Right lobe of liver (tissue), 6 donors: ENCODE measurements at places on chromosomes 4 and X. TPM values are rescaled to one million over a fixed set of nuclear protein-coding genes. Genes with fewer than 3 reads are reported as not detected.

DNA sequence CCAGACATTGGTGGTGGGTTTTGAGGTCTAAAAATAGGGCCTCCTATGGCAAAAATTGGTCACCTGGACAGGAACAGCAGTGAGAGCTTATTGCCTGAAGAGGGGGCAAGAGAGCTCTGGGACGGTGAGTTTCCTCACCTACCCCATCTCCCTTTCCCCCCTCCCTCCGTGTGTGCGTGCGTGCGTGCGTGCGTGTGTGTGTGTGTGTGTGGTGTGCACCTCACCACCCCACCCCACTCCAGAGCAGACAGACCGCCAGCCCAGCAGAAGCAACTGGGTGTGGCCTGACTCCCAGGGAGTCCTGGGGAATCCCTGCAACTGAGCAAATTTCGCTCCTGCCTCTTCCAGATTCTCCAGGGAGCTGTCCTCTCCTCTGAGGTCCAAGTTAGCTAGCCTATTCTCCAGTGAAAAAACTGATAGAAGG lies 44.7 kb downstream of the PRPS1 start:
- no peaks in the 10 kb centered on the region for H3K36me3 ChIP-seq
- peaks cover 4% of the 10 kb centered on the region for H3K4me1 ChIP-seq
- no peak overlapping the region for H3K4me3 ChIP-seq

DNA sequence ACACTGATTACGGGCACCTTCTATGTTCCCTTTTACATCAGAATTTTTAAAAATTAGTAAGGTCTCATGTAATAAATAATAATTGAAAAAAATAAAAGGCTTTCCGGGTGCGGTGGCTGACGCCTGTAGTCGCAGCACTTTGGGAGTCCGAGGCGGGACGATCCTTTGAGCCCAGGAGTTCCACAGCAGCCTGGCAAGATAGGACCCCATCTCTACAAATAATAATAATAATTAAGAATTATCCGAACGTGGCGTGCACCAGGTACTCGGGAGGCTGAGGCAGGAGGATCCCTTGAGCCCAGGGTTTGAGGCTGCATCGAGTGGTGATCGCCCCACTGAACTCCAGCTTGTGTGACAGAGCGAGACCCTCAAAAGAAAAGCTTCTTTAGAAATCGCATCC lies 771 bp upstream of the LAMTOR3 start:
- peak overlapping the region; percentile 80 for H3K4me3 ChIP-seq
- H3K27ac ChIP-seq: no peak overlapping the region
- H3K27me3 ChIP-seq: no peaks in the 10 kb centered on the region

DNA sequence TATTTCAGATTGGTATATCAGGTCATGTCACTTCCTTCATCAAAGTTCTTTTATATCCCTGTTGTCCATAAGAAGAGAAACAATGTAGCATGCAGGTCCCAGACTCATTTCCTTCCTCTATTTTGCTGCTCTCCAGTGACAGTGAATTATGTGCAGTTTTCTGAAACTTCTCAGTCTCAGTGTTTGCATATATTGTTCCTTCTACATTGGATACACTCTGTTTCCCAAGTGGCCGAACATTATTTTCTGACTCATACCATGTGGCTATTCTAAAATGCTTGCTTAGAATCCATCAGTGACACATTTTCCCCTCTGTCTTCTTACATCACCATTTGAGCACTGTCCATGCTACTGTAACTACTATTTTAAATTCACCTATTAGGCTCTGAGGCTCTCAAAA lies 305.7 kb downstream of the PDHA2 start:
- H3K36me3 ChIP-seq: no peaks in the 10 kb centered on the region
- no peaks in the 10 kb centered on the region for H3K27me3 ChIP-seq
- no peak overlapping the region for H3K27ac ChIP-seq
- no peaks in the 10 kb centered on the region for H3K4me1 ChIP-seq
- H3K4me3 ChIP-seq: no peak overlapping the region
- DNase-seq: no peak

GRCh38 chrX:133812402-133812801 lies 173.0 kb downstream of the GPC3 start:
- no peak overlapping the region for H3K4me3 ChIP-seq
- H3K4me1 ChIP-seq: no peaks in the 10 kb centered on the region
- DNase-seq: no peak

DNA sequence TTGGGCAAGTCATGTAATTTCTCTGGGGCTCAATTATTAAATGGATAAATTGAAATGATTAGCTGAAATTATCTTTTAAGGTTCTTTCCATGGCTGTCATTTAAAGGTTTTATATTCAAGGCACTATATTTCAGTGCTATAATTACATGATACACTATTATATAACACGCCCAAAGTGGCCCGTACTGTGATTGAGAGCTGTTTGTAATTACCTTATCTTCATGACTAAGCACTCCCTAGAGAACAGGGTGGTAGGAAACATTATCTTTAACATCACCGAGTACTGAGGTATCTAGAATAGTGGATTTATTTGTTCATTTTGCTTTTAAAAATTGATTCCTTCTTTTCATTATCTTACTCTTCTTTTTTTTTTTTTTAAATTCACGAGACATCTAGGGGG lies 79.0 kb downstream of the DIAPH2 start:
- H3K4me1 ChIP-seq: no peaks in the 10 kb centered on the region
- H3K4me3 ChIP-seq: no peak overlapping the region

DNA sequence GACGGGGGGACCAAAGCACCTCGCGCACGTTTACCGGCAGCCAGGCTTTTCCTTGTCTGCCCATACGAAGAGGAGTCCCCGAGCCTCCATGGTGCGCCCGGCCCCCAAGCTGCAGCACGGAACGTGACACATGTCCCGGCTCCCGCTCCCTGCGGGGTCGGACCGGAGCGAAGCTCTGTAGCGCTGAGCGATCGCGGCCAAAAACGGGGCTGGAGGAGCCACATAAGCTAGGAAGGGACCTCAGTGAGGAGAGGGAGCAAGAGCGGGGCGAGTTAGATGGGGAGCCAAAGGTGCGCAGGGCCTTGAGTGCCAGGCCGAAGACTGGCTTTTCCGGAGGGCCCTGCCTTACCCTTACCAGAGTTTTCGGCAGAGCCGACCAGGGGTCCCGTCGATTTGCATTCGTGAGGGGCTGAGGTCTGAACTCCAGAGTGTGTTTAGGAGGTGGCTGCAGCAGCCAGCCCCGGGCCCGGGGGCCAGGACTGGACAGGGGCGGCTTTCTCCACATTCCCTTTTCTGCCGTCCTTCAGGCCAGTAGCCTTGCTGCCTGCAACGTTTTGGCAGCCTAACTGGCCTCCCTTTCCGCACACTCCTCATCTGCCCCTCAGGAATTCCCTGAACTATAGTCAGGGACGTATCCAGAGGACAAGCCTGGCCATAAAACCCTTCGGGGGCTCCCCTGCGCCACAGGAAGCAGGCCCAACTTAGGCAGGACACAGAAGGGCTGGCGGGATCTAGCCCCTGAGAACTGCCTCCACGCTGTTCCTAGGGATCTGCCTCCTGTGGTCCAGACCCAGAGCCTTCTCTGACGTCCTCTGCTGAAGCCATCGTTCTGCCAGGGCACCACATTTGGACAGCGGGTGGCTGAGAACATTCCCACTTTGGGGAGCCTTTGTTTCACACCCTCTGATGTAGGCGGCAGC lies 689 bp downstream of the SSR4 start:
- no peaks in the 10 kb centered on the region for H3K27me3 ChIP-seq
- H3K4me3 ChIP-seq: peak overlapping the region; percentile 62
- no peaks in the 10 kb centered on the region for H3K36me3 ChIP-seq
- peak overlapping the region; percentile 56 for H3K27ac ChIP-seq
- no peak for DNase-seq
- H3K4me1 ChIP-seq: no peaks in the 10 kb centered on the region

GRCh38 chrX:22486296-22486695 lies 213.6 kb downstream of the CBLL2 start:
- no peaks in the 10 kb centered on the region for H3K36me3 ChIP-seq
- no peak overlapping the region for H3K4me3 ChIP-seq
- H3K4me1 ChIP-seq: no peaks in the 10 kb centered on the region
- H3K27me3 ChIP-seq: no peaks in the 10 kb centered on the region
- no peak overlapping the region for H3K27ac ChIP-seq

GRCh38 chrX:109936598-109936997 lies 66.3 kb upstream of the TMEM164 start:
- no peak overlapping the region for H3K27ac ChIP-seq
- H3K4me1 ChIP-seq: no peaks in the 10 kb centered on the region
- no peak for DNase-seq
- peaks cover 26% of the 10 kb centered on the region for H3K27me3 ChIP-seq
- no peaks in the 10 kb centered on the region for H3K36me3 ChIP-seq
- H3K4me3 ChIP-seq: no peak overlapping the region

- DNase-seq: no peak
- H3K4me3 ChIP-seq: no peak overlapping the region
- no peaks in the 10 kb centered on the region for H3K4me1 ChIP-seq
- H3K36me3 ChIP-seq: no peaks in the 10 kb centered on the region
Measured at GRCh38 chr4:48180234-48180633, 46.2 kb upstream of the TXK start.

GRCh38 chrX:106007815-106008214 lies 30.7 kb downstream of the SERPINA7 start:
- no peaks in the 10 kb centered on the region for H3K36me3 ChIP-seq
- H3K4me1 ChIP-seq: no peaks in the 10 kb centered on the region
- DNase-seq: no peak
- H3K27ac ChIP-seq: peak overlapping the region; percentile 72
- peak overlapping the region; percentile 34 for H3K4me3 ChIP-seq
- no peaks in the 10 kb centered on the region for H3K27me3 ChIP-seq

DNA sequence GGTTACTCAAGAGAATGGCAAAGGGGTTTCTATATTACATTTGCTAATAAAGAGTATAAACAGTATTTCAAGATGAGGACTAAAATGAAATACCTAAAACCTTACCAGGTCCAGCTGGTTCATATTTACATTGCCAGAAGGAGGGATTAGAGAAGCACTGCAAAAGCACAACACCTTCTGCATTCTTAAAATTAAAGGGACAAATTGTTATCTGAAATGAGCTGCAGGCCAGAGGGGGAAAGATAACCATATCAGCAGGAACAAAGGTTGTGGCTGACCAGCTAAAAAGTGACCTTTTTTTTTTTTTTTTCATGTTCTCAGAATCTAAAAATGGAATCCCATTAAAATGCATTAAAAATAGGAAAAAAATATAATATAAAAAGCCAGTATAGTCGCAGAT lies 39.7 kb downstream of the AFF2 start:
- no peaks in the 10 kb centered on the region for H3K36me3 ChIP-seq
- H3K4me3 ChIP-seq: no peak overlapping the region
- no peak for DNase-seq
- H3K4me1 ChIP-seq: no peaks in the 10 kb centered on the region
- H3K27ac ChIP-seq: no peak overlapping the region

- H3K4me1 ChIP-seq: no peaks in the 10 kb centered on the region
- H3K27me3 ChIP-seq: no peaks in the 10 kb centered on the region
- no peaks in the 10 kb centered on the region for H3K36me3 ChIP-seq
- H3K4me3 ChIP-seq: no peak overlapping the region
- no peak overlapping the region for H3K27ac ChIP-seq
Measured at GRCh38 chr4:111268769-111269414, 646.0 kb upstream of the PITX2 start.

DNA sequence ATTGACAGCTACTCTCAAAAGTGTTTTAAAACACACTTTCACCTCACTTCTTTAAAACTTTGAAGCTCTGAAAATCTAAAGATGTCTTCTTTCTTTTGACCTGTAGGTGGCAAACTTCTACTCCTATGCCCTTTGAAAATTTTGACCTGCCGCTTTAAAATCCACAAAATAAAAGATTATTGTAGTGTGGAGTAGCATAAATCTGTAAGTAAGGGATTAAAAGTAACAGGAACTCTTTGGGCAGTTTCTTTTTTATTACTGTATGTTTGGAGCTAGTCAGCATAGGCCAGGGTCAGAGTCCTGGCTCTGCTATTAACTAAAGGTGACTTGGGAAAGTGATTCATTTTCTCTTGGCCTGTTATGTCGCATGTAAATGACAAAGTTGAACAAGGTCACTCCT lies 25.5 kb downstream of the BBS12 start:
- H3K4me1 ChIP-seq: no peaks in the 10 kb centered on the region
- H3K4me3 ChIP-seq: no peak overlapping the region
- H3K27me3 ChIP-seq: no peaks in the 10 kb centered on the region
- no peak overlapping the region for H3K27ac ChIP-seq
- H3K36me3 ChIP-seq: no peaks in the 10 kb centered on the region
- no peak for DNase-seq

GRCh38 chrX:146056511-146057081 lies 239.0 kb downstream of the SLITRK2 start:
- no peaks in the 10 kb centered on the region for H3K27me3 ChIP-seq
- DNase-seq: no peak
- H3K27ac ChIP-seq: no peak overlapping the region
- no peak overlapping the region for H3K4me3 ChIP-seq
- no peaks in the 10 kb centered on the region for H3K4me1 ChIP-seq
- H3K36me3 ChIP-seq: no peaks in the 10 kb centered on the region

DNA sequence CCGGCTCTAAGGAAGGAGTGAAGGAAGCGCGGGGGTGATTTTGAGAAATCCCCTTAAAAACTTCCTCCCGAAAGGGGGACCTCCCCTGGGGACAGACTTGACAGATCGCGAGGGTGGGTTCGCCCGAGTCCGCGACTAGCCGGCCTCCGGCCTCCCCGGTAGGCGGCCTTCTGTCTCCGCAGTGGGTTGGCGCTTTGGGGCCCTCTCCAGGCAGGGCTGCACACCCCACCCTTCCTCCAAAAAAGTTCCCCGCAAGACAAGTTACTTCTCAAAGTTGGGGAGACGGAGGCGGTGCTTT lies 24.8 kb downstream of the HOPX start:
- H3K4me3 ChIP-seq: peak overlapping the region; percentile 42
- peak; percentile 23 for DNase-seq
- H3K4me1 ChIP-seq: no peaks in the 10 kb centered on the region
- H3K27ac ChIP-seq: no peak overlapping the region

GRCh38 chrX:28847423-28847822 lies 260.2 kb downstream of the IL1RAPL1 start:
- no peaks in the 10 kb centered on the region for H3K36me3 ChIP-seq
- H3K4me3 ChIP-seq: no peak overlapping the region
- no peaks in the 10 kb centered on the region for H3K27me3 ChIP-seq
- no peak for DNase-seq
- no peaks in the 10 kb centered on the region for H3K4me1 ChIP-seq
- no peak overlapping the region for H3K27ac ChIP-seq

DNA sequence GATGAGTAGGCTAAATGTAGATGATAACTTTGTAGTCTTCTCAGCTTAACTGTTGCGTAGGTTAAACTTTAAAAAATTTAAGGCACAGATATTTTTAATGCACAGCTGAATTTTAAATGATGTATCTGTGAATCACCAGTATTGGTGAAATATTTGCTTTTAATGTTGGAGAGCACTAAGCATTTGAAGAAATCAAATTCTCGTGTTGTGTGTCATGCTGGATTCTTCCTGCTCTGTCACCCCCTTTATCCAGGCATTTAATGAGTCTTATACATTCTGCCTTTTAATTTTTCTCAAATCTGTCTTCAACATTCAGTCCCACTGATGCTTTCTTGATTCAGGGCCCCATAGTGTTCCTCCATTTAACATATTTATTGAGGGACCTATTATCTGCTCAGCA lies 76.7 kb downstream of the SLC4A4 start:
- H3K27me3 ChIP-seq: no peaks in the 10 kb centered on the region
- DNase-seq: no peak
- H3K36me3 ChIP-seq: no peaks in the 10 kb centered on the region
- no peak overlapping the region for H3K27ac ChIP-seq

Gene GLRA3
- not detected for total RNA-seq

Gene ATP10D
- total RNA-seq: 5.3 TPM

Gene IL3RA
- 0.46 TPM for total RNA-seq

Gene HAND2
- total RNA-seq: 6.6 TPM

Gene RADX
- total RNA-seq: 1.4 TPM

Gene NFKB1
- 17.3 TPM for total RNA-seq

Gene TENM3
- 0.92 TPM for total RNA-seq

Gene SPANXN3
- total RNA-seq: not detected

Gene ZNF185
- total RNA-seq: 0.87 TPM
